ENCODE measurements at places on chromosomes 2 and 18.

- DNase-seq, result no peak
Measured at GRCh38 chr18:76161983-76162382, 333.1 kb downstream of the ZNF516 start.

GRCh38 chr2:216370961-216371712, 1.1 kb downstream of the MARCHF4 start:
- no peak for DNase-seq

- DNase-seq, result no peak
Measured at GRCh38 chr2:174493549-174494331, 6.9 kb upstream of the GPR155 start.

DNA sequence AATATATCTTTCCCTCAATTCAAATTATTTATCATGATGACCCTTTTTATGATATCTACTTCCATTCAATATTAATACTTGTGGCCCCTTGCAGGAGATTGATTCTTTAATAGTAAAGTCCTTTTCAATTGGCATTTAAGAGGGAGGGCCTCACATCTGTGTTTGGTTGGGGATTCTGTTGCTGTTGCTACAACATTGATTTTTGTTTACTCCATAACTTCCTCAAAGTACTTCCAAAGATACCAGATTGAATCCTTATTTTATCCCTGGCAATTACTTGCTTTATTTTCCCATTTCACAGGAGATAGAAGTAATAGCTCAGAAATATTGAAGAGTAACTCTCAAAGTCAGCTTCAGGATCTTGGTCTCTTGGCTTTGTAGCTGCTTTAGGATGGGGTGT, 32.8 kb downstream of the MEIS1 start:
- no peak for DNase-seq

- no peak for DNase-seq
Measured at GRCh38 chr2:48148841-48149430, 242.6 kb upstream of the FBXO11 start.

DNA sequence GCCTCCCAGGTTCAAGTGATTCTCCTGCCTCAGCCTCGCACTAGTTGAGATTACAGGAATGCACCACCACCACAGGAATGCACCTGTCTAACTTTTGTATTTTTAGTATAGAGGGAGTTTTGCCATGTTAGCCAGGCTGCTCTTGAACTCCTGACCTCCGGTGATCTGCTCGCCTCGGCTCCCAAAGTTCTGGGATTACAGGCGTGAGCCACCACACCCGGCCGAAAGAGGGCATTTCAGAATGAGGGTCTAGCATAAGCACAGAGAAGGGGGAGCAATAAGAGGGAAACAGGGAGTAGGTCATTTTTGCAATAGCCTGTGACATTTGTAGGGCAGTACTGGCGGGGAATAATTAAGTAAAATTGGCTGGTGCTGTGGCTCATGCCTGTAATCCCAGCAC, 1.9 kb upstream of the SPAST start:
- no peak for DNase-seq

GRCh38 chr2:179455172-179455524, 190.5 kb upstream of the SESTD1 start:
- no peak for DNase-seq

DNA sequence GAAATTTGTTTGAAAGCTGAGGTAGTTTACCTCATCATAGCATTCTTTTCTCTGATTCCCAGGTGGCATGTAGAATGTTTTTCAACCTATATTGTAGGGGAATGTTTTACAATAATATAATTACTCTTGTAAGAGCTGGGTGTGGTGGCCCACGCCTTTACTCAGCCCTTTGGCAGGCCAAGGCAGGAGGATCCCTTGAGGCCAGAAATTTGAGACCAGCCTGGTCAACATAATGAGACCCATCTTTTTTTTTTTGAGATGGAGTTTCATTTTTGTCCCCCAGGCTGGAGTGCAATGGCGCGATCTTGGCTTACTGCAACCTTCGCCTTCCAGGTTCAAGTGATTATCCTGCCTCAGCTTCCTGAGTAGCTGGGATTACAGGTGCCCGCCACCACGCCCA, 3.6 kb downstream of the USP39 start:
- no peak for DNase-seq

GRCh38 chr2:109065391-109065734, 63.6 kb upstream of the SH3RF3 start:
- DNase-seq, result no peak

DNA sequence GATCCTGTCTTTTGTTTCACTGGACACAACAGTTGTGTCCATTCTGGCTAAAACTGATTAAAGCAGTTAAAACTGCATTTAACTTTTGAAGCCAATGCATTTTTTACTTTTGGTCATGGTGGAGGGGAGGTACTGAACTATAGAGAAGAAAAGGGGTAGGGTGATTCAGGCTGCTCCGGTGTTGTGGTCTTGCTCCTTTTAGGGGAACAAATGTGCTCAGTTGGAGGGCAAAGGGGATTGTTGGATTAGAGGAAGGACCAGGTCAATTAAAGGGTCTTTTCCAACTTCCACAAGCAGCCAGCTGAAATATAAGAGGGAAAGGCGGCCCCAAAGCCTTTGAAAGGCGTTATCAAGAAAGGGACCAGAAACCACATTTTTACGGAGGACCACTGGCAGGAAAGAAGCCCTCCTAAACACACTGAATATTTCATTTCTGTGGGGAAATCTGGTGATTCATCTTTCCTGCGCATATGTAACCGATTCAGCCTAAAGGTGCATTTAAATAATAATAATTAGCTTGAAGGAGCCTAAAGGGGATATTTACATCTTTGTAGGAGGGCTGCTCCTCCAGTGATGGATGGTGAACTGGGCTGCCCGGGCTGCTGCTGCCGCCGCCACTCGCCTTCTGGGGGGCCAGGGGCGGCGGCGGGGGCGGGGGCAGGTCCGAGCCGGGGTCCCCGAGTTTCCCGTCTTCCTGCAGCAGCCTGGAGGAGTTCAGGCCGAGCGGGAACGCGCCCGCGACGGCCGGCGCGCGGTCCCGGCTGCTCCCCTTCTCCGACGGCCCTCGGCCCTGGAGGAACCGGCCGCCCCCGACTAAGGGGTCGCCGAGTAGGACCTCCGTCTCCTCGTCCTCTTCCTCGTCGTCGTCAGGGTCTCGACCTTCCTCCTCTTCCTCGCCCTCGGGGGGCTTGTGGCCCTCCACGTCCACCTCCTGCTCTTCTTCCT, 5.2 kb downstream of the SKOR2 start:
- DNase-seq, result no peak
